Panc1 (cell line): ENCODE measurements at places on chromosomes 16 and 17. TPM values are rescaled to one million over a fixed set of nuclear protein-coding genes. Genes with fewer than 3 reads are reported as not detected.

GRCh38 chr16:68257906-68258800, 6.2 kb upstream of the SLC7A6 start:
- no peak for DNase-seq

DNA sequence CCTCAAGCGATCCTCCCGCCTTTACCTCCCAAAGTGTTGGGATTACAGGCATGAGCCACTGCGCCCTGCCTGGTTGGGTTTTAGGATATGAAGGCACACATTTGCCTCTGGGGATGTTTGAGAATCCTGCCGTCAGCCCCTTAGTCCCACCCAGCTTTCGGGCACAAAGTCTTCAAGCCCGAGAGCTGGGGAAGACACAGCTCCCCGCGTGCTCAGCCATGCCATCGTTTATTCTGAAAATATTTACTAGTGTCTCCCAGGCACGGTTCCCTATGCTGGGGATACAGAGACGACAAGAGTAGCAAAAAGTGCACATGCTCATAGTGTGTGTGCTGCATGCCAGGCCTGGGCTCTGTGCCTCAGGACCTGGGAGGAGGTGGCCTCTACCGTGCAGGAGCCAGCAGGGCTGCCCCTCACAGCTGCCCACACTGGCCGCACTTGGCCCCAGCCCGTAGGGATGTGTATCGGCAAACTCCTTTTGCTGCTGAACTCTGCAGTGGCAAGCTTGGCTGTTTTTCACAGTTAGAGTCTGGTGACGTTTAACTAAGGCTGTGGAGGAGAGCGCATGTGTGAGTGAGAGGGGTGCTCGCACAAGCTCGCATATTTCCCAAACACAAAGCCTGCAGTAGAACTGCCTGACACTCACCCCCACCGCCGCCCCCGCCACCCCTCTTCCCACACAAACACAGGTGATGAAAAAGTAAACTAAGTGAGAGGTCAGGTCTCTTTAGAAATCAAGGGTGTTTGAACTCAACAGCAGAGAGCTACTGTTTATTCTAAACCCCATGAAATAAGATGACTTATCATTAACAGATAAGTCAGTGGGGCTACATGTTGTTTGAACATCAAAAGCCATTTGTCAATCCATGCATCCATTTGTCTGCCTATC, 266.4 kb downstream of the MRTFB start:
- no peak for DNase-seq

GRCh38 chr16:85303354-85303883, 191.1 kb upstream of the CIBAR2 start:
- peak; percentile 22 for DNase-seq

DNA sequence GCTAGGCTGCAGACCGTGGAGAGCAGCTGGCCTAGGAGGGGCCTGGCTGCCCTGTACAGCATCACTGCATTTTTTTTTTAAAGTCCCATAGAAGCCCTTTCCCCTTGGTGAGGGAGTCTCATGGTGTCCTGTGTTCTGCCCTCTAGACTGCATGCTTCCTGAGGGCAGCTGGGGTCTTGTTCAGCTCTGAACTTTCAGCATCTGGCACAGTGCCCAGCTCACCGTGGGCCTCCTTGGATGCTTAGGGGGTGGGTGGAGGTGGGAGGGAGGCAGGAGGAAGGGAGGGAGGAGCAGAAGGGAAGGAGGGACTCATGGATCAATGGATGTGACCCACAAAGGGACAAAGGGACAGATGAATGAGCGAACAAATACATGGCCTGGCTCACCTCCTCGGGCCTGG, 63.4 kb upstream of the TMEM97 start:
- DNase-seq: no peak

- no peak for DNase-seq
These were observed 285.8 kb downstream of the NPIPA8 start for GRCh38 chr16:18050777-18051176.

DNA sequence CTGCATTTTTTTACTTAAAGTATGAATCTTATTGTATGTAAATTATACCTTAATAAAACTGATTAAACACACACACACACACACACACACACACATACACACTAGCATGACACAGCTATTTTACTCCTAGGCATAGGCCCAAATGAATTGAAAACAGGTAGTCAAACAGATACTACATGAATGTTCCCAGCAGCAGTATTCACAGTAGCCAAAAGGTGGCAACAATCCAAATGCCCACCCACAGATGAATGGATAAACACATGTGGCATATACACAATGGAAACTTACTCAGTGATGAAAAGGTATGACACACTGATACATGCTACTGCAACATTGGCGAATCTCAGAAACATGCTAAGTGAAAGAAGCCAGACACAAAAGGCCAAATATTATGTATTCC, 223.5 kb downstream of the CYB561 start:
- no peak for DNase-seq

- no peak for DNase-seq
These were observed 178.7 kb downstream of the FOXL1 start for GRCh38 chr16:86756882-86757703.

GRCh38 chr16:55280587-55280986, 43.4 kb upstream of the IRX6 start:
- no peak for DNase-seq

DNA sequence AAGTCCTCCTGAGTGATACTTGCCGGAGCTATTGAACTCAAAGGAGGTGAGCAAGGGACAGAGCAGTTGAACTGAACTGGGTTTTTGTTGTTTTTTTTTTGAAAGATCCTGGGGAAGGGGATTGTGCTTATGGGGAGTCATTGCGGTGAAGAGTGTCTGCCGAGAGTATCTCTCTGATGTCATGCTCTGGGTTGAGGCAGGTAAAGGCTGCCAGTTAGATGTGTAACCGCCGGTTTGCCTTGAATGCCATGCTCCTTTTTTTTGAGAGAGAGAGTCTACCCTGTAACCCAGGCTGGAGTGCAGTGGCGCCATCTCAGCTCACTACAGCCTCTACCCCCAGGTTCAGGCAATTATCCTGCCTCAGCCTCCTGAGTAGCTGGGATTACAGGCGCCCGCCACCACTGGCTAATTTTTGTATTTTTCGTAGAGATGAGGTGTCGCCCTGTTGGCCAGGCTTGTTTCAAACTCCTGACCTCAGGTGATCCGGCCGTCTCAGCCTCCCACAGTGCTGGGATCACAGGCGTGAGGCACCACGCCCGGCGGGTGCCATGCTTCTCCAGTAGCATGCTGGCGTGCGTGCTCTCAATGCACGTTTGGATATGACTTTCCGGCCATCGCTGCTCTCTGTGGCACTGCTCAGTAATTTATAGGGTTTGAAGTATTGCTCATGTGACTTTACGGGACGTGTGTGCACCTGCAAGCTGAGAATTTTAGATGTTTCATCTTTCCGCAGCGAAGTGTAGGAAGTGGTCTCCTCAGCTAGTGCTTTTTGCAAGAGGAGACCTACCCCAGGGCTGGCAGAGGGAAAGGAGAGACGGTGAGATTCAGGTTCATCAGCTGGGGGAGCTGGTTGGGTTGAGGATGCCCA, 8.5 kb downstream of the ZC3H18 start:
- no peak for DNase-seq

- DNase-seq: no peak
These were observed 36.4 kb downstream of the MAP2K6 start for GRCh38 chr17:69450918-69451317.

DNA sequence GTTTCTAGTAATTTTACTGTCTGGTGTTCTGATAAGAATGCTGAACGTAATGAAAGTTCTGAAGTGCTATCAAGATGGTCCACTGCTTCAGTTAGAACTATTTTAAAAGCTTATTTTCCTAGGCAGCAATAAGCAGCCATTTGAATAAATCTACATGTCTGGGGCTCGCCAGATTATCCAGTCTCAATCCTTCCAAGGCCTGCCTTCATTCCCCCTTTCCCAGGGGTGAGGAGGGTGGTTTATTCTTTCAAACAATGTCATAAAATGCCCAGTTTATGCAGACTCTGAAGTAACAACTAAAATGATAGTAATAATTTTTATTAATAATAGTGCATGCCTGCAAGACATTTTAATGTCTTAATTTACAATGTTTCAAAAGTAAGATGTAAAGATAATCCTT, 2.4 kb downstream of the CDH11 start:
- DNase-seq: no peak

GRCh38 chr17:62781831-62782251, 26.3 kb downstream of the MARCHF10 start:
- DNase-seq: no peak

Gene FNDC8
- total RNA-seq: not detected

Gene MYH13
- not detected for total RNA-seq

Gene CARD14
- total RNA-seq: not detected

Gene KRTAP4-4
- total RNA-seq: not detected

Gene CD300E
- not detected for total RNA-seq

Gene SMIM5
- total RNA-seq: 0.10 TPM

Gene SRCIN1
- total RNA-seq: 12.8 TPM
